Hepatic stellate cell (primary cell): ENCODE measurements at places on chromosomes 5 and 9.

GRCh38 chr9:75500479-75500878 is 390.0 kb upstream of the PCSK5 start:
- DNase-seq = no peak

DNA sequence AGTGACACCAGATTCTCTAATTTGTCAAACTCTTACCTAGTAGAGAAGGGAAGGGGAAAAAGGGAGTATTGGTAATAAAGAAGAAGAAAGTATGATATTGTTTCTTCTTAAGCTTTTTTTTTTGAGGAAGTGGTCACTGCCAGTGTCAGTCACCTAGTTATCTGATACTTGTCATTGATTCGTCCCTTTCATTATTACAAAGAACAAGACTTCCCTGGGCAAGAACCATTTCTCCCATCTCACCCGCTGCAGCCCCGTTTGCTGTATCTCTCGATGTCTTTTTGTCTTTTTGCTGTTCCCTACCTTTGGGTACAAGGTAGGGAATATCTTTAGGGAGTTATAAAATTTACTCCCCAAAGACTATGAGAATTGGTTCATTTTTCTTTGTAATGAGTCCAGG is 249.0 kb downstream of the ARHGAP26 start:
- DNase-seq = no peak

GRCh38 chr9:96762568-96762967 is 15.3 kb downstream of the ZNF510 start:
- no peak for DNase-seq

- no peak for DNase-seq
These were observed 134.6 kb downstream of the PHF2 start for GRCh38 chr9:93711002-93711401.

DNA sequence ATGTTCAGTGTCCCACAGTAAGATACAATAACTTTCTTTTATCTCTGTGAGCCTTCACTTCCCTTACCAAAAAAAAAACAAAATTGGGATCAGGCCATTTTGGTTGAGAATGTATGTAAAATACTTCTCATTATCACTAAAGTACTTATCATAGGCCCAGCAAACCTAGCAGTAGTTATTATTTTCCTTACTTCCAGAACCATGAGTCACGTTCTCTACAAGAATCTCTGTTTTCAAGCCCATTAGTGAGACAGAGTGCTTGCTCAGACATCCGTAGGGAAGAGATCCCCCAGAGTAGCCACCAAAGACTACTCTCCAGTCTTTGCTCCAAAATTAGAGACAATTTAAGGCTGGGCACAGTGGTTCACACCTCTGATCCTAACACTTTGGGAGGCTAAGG is 103.9 kb upstream of the NR5A1 start:
- no peak for DNase-seq

- DNase-seq = no peak
These were observed 219.7 kb downstream of the EBF1 start for GRCh38 chr5:158879993-158880392.

- DNase-seq = no peak
These were observed 15.8 kb downstream of the EXOC3 start for GRCh38 chr5:458547-459353.

DNA sequence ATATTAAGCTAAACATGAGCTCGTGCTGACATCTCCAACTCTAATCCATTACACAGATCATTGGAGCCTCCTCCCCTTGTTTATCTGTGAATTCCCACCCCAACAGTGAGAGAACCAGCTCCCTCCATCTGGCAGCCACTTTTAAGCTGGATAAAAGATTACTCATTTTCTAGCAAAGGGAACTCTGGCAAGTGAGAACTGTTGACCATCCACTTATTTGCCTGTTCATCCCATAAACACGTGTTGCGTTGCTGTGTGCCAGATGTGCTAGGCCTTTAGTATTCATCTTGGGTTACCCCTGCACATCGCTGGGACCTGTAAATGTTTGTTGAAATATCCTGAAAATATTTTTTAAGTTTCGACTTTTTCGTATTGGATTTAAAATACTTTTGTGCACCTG is 2.4 kb upstream of the TOR1A start:
- no peak for DNase-seq
